Right renal pelvis (tissue), 4 donors: ENCODE measurements at places on chromosomes 5 and 9.
A peak's percentile ranks its signal among the peaks of the same experiment; 100 is the strongest.

GRCh38 chr9:137150617-137151457, 11.9 kb downstream of the GRIN1 start:
- no peak for DNase-seq

DNA sequence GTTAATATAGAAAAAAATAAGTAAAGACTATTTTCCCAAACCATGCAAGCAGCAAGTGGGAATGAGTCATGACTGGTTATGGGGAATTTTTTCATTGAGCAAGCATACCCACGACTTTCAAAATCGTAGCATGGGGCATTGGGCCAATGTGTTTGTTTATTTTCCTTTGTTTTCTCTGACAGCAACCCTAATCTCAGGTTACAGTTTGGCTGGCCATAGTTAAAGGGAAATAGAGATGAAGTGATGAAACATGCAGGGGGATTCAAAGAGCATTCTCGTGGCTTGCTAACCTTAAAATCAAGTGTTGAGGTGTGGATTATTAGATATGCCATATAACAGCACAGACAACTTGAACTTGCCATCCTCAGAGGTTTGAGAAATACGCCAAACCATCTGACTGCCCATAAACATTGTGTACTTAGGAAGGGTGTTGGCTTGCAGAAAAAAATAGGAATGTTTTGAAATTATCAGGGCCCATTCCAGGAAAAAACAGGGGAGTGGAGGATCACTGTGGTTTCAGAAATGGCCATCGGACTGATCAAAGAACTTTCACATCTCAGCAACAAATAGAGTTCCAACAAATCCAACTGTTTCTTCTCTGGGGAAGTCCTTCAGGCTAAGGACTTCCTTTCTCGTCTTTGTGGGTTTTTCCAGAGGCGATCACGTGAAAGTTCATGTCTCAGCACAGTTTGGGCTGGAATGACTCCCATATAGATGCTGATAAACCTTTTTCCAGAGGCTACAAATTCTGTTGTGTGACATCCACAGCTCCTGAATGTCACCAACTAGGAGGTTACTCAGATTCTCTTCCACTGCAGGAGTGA, 259.1 kb downstream of the SYK start:
- DNase-seq, result no peak

- DNase-seq, result no peak
Observed at GRCh38 chr5:10849278-10849677, 88.2 kb upstream of the DAP start.

- DNase-seq, result no peak
Observed at GRCh38 chr5:36778336-36778735, 98.2 kb upstream of the NIPBL start.

DNA sequence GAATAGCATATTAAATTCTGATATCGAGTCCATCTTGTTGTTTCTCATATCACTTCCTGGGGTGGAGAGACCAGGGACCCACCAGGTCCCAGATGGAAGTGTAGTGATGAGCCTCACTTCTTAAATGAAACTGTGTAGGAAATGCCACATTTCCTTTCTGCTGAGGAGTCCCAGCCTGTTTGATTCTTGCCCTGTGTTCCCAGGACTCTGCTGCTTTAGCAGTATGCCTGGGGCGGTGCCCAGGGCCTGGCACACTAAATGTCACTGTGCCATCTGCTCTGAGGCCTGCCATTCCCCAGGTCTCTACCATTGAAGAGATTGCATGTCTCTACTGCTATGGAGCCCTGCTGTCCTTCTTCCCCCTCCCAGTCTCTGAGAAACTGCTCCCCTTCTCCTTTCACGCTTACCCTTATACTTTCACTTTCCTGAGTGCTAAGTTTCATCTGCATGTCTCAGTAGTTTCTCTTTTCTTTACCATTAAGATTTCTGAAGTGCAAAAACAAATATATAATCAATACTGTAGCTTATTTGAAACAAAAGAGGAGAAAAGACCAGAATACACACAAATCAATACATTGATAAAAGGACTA, 260.4 kb downstream of the GABRB2 start:
- no peak for DNase-seq

DNA sequence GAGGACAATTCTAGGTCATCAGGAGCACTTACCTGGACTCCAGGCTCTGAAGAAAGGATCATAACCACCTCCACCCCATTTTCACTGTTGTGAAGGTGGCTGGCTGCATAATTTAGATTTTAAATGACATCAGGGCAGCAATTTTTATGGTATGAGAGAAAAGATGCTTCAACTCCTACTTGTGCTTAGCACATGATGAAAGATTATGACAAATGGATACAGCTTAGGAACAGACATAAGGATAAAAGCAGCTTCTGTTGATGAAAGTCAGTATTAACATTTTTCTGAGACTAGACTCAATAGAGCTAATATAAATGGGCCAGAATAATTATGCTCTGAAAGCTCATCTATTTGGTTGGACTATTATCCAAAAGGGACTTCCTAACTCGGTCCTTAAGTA, 72.2 kb downstream of the SIL1 start:
- DNase-seq, result no peak

DNA sequence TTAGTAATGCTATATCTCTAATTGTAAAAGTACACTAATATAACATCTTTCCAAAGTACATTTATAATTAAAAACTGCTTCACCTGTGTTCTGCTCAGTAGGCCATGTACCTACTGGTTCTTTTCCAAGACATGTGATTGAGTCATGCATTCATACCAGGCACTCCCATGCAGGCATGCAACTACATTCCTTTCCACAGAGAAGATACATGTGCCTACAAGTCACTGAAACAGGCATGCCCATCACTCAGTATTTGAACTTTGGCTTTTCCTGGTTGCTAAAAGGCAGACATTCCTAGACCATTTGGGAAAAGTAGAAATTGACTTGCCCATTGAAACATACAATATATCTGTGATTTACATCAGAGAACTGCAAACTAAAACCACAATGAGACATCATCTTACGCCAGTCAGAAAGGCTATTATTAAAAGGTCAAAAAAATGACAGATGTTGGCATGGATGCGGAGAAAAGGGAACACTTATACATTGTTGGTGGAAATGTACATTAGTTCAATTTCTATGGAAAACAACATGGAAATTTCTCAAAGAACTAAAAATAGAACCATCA, 148.3 kb upstream of the MOCS2 start:
- no peak for DNase-seq

DNA sequence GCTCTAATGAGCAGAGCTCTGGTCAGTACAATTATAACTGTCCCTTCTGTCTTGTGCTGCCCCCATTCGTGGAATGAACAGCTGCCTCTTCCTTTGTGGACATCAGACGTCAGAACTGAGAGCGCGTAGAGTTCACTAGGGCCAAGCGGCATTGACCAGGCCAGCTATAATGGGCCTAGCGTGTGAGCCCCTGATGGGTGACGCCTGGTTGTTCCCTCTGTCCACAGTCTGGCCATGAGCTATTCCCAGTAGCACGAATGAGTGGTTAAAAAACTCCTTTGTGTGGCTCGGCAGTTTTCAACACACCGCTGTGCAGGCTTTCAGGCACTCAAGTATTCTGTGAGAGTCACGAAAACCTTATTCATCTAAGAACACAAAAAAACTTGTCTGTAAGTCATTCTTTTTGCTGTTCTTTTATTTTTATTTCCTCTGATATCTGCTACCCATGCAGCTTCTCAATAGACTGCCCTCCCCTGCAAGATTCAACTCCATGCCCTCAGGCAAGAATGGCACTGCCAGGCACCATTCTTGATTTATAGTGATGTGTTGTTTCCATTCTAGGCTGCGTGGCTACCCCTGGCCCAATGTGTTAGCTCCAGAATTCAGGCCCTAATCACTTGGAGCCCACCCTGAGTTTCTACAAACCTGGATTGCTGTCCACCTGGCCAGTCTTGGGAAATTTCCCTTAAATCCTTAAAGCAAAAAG, 52.5 kb downstream of the ANKDD1B start:
- no peak for DNase-seq

- no peak for DNase-seq
Observed at GRCh38 chr5:59521476-59521875, 372.1 kb downstream of the PDE4D start.

DNA sequence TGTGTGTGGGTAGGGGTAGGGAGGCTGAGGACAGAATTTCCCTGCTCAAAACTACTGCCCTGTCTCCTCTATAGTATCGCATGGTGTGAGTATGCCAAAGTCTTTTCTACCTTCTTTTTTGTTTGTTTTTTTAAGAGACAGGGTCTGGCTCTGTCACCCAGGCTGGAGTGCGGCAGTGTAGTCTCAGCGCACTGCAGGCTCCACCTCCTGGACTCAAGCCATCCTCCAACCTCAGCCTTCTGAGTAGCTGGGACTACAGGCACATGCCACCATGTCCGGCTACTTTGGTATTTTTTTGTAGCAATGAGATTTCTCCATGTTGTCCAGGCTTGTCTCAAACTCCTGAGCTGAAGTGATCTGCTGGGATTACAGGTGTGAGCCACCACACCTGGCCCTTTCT, 2.5 kb downstream of the SRP19 start:
- no peak for DNase-seq

GRCh38 chr5:151451626-151452520, 4.5 kb downstream of the SLC36A1 start:
- no peak for DNase-seq

- no peak for DNase-seq
Observed at GRCh38 chr9:114722081-114722621, 40.2 kb upstream of the TEX48 start.

GRCh38 chr5:75890546-75890945, 173.3 kb upstream of the POC5 start:
- no peak for DNase-seq

DNA sequence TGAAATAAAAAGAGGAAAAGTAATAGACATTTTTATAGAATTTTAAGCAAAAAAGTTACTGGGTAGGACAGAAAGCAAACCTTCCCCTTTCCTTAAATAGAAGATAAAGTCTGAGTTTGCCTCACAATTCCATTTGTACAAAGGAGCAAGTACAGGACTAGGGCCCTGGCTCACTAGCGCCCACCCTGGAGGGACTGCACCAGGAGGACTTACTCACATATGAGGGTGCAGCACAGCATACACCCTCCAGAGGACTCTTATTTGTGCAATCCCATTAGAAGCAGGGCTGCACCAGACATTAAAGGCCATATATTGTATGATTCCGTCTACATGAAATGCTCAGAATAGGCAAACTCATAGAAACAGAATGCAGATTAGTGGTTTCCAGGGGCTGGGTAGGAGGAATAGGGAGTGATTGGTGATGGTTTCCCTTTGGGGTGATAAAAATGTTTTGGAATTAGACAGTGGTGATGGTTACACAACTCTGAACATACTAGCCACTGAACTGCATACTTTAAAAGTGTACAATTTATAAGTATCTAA, 4.5 kb downstream of the REEP5 start:
- no peak for DNase-seq

DNA sequence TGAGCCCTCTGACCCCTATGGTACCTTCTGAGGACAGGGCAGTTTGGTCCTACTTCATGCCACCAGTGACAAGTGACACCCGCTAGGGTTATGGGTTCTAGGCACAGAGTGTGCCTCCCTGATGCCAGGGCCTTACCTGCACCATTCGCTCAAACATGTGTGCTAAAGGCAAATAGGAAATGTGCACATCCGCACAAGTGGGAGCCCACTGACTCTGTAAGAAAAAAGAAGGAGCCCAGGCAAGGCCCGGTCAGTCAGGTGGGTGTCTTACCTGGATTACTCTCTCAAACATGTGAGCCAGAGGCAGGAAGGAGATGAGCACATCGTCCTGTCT, 29.1 kb upstream of the MEIKIN start:
- no peak for DNase-seq

DNA sequence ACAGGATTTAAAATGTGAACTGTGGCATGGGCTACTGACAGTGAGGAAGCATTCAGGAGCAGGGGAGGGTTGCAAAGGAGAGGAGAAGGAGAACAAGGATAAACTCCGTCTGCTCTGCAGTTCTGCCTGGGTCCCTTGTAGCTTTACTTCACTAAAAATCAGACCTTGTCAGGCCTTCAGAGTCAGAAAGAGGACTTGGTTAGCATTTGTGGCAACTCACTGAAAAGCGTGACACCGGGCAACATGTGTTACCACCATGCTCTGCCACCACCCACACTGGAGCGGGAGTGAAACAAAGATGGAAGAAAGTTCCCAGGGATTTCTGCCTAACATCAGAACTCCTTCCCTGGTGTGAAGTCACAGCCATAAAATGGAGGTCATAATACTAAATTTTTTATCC, 19.3 kb downstream of the FYB1 start:
- no peak for DNase-seq

DNA sequence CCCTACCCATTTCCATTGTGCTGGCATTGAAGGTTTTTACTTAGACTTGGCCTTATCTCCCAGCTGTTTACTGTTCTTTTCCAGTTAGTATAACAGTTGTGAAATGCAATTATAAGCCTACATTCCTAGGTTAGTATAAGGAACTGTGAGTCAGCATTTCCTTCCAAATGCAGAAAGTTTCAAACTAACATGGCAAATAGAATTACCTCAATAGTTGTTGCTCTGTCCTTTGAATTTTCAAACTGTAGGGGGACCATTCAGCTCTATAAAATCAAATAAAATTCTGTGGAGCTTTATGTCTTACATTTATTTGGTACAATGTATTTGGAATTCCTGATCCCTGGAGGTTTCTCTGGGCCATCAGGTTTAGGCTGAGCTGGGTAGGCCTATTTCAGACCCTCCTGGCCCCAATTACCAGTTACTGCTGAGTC, 47.2 kb downstream of the ARHGEF28 start:
- DNase-seq, result no peak

- DNase-seq, result no peak
Observed at GRCh38 chr9:125797930-125798329, 50.8 kb downstream of the PBX3 start.

- no peak for DNase-seq
Observed at GRCh38 chr5:153829510-153830065, 209.1 kb downstream of the FAM114A2 start.

- DNase-seq, result peak; percentile 57
Observed at GRCh38 chr9:111038331-111039230, at the start of gene LPAR1. LPAR1 (minus strand) TSS chr9:111038470; CDS start chr9:110972117, 66,353 bp downstream.

DNA sequence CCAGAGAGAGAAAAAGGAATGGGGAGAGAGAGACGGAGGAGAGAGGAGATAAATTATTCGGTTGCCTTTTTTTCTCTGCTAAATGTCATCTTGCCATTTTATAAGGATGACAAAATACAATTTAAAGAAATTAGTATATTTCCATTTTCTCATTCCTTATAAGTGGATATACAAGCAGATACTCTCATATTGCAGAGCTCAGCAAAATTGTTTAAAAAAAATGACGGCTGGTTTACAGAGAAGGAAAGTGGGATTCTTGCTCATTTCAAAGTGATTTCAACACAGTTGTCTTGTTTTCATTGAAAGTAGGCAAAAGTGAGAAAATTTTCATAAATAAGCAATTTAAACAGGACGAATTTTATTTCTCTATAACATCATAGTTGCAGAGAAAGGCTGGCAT, 641.9 kb upstream of the CDH6 start:
- no peak for DNase-seq
